ENCODE measurements at places on chromosomes 4 and X.

GRCh38 chr4:58738375-58738774 lies 1628.2 kb upstream of the IGFBP7 start:
- no peaks in the 10 kb centered on the region for H3K27me3 ChIP-seq
- H3K27ac ChIP-seq = peak overlapping the region; percentile 8
- no peaks in the 10 kb centered on the region for H3K36me3 ChIP-seq

- peaks cover 32% of the 10 kb centered on the region for H3K4me1 ChIP-seq
- peak overlapping the region; percentile 99 for H3K27ac ChIP-seq
- H3K36me3 ChIP-seq = peaks cover 19% of the 10 kb centered on the region
- peaks cover 6% of the 10 kb centered on the region for H3K27me3 ChIP-seq
These were observed 957 bp downstream of the TIMM17B start for GRCh38 chrX:48896611-48897011.

DNA sequence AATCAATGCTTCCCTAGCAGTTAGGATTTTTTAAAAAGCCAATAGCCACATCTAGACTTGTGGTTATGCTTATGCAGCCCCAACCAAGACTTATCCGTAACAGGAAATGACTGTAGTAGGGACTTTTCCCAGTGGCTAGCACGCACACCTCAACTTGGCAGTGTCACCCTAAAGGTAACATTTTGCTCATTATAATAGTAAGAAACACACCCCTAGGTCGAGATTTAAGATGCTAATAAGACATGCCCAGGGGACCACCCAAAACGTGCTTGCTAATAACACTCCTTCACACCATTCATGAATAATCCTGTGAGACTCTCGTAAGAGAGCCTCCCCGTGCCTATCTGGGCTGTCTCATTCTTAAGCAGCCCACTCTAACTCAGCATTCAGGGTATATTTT lies 195.3 kb downstream of the CHIC1 start:
- no peaks in the 10 kb centered on the region for H3K27me3 ChIP-seq
- H3K27ac ChIP-seq = no peak overlapping the region
- no peak for DNase-seq
- H3K36me3 ChIP-seq = peaks cover 5% of the 10 kb centered on the region
- H3K4me1 ChIP-seq = peaks cover 5% of the 10 kb centered on the region

- peaks cover 37% of the 10 kb centered on the region for H3K27me3 ChIP-seq
- H3K4me1 ChIP-seq = no peaks in the 10 kb centered on the region
- DNase-seq = peak; percentile 52
- H3K4me3 ChIP-seq = no peak overlapping the region
These were observed 2.3 kb downstream of the NAT8L start for GRCh38 chr4:2061186-2062131.

GRCh38 chr4:95513022-95513421 lies 35.8 kb downstream of the UNC5C start:
- H3K36me3 ChIP-seq = no peaks in the 10 kb centered on the region
- H3K4me3 ChIP-seq = no peak overlapping the region
- H3K27ac ChIP-seq = no peak overlapping the region

DNA sequence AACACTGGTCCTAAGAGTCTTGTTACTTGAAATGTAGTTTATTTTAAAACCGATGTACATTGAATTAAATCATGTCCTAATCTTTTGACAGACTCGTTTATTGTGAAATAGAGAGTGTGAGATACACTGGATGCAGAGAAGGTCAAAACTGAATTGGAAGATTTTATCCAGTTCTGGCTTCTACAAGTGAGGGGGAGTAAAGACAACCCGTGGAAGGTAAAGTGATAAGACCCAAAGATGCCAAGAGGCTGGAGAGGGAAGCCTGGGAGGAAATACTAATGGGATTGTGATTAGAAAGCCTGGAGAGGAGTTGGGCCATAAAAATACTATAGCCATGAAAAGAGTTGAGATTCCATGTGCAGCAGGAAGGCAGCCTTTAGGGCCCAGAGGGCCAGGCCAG lies 424.5 kb upstream of the NR3C2 start:
- no peak overlapping the region for H3K27ac ChIP-seq
- H3K4me1 ChIP-seq = no peaks in the 10 kb centered on the region
- no peaks in the 10 kb centered on the region for H3K36me3 ChIP-seq
- H3K4me3 ChIP-seq = no peak overlapping the region
- no peak for DNase-seq

DNA sequence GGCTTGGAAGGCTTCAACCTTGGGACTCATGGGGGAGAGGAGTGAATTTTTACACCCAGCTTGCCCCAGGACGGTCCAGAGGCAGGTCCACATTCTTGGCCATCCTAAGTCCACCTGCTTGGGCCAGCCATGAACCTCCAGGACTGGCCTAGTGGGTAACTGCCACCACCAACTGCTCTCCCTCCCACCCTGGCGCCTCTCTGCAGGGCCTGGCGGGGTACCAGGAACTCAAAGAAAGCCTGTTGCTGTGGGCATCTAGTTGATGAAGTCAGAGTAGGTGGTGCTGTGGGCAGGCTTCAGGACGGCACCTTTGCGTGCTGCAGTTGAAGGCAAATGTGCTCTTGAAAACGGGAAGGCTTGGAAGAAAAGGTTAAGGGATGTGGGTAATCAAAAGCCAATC lies 12.0 kb downstream of the BCOR start:
- H3K36me3 ChIP-seq = no peaks in the 10 kb centered on the region
- no peak overlapping the region for H3K4me3 ChIP-seq
- no peak for DNase-seq
- peaks cover 84% of the 10 kb centered on the region for H3K4me1 ChIP-seq
- no peak overlapping the region for H3K27ac ChIP-seq
